ENCODE measurements at places on chromosomes 7 and 10. TPM values are rescaled to one million over a fixed set of nuclear protein-coding genes. Genes with fewer than 3 reads are reported as not detected.

CXCL12 gene
- total RNA-seq = 121 TPM

ANKRD30A gene
- total RNA-seq = not detected

LIPK gene
- total RNA-seq = 1.1 TPM

VPS37D gene
- total RNA-seq = 4.2 TPM

RAMP3 gene
- total RNA-seq = 8.8 TPM

WDR86 gene
- total RNA-seq = 13.1 TPM

GPR141 gene
- total RNA-seq = 1.7 TPM

CPN1 gene
- not detected for total RNA-seq

SLC35B4 gene
- total RNA-seq = 13.8 TPM

TRPV5 gene
- 0.21 TPM for total RNA-seq

DNA sequence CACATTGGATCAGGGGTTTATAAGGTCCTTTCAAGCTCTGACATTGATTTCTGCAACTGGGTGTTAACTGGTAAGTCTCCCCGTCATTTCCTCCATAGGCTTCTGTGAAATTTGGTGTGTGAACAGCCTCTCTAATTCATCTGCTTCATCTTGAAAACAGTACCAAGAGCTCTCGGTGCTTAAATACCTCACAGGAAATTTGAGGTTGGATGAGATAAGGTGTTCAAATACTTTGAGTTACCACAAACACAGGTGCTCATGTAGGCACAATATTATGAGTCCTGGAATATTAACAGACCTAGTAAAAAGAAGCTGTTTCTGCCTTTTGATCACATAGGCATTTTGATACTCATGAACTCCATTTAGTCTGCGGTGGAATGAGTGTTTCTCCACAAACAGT is 85.2 kb downstream of the RTKN2 start:
- DNase-seq = no peak

DNA sequence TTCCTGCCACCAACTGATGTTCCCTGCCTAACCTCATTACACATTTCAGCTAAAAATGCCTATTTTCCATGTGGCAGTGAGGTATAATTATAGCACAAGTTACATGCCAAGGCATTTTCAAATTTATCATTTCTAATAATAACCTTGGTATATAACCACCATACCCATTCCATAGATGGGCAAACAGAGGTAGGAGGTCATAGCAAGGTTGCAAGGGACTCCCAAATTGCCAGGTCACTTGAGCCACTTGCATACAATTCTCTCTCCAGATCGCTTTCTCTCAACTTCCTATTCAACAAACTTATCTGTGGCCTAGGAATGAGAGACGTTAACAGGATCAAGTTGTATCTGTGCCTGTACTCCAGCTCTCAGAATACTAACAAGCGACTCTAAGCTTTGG is 108.3 kb downstream of the ATXN7L1 start:
- DNase-seq = no peak

GRCh38 chr7:151210087-151210854 is at the start of gene H2BK1:
TSS of gene H2BK1 (minus strand) at chr7:151210488. CDS start at chr7:151210318, 170 bp downstream.
- no peak for DNase-seq

GRCh38 chr7:288671-289101 is 1.3 kb upstream of the FOXL3 start:
- DNase-seq = no peak

GRCh38 chr10:45505311-45505710 is 131.3 kb downstream of the ALOX5 start:
- peak; percentile 2 for DNase-seq

DNA sequence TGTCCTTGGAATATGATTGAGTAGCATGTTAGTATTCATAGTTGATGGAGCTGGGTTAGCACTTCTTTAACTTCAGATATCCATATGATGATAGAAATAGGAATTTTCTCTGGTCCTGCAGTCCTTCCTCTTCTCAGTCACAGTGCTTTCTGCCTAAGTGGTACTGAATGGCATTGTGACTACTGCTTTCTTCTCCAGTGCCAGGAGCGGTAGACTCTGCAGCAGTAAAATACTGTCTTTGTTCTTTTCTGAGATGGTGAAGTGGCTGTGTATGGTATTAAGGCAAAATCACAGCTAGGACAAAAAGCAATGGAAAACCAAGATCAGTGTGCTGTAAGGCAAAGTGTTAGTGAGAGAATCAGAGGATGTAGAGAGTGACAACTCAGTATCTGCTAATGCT is 46.6 kb downstream of the C1GALT1 start:
- no peak for DNase-seq

GRCh38 chr7:150939466-150939865 is 38.7 kb downstream of the KCNH2 start:
- DNase-seq = no peak

GRCh38 chr10:77582710-77583115 is 54.9 kb downstream of the KCNMA1 start:
- DNase-seq = no peak

DNA sequence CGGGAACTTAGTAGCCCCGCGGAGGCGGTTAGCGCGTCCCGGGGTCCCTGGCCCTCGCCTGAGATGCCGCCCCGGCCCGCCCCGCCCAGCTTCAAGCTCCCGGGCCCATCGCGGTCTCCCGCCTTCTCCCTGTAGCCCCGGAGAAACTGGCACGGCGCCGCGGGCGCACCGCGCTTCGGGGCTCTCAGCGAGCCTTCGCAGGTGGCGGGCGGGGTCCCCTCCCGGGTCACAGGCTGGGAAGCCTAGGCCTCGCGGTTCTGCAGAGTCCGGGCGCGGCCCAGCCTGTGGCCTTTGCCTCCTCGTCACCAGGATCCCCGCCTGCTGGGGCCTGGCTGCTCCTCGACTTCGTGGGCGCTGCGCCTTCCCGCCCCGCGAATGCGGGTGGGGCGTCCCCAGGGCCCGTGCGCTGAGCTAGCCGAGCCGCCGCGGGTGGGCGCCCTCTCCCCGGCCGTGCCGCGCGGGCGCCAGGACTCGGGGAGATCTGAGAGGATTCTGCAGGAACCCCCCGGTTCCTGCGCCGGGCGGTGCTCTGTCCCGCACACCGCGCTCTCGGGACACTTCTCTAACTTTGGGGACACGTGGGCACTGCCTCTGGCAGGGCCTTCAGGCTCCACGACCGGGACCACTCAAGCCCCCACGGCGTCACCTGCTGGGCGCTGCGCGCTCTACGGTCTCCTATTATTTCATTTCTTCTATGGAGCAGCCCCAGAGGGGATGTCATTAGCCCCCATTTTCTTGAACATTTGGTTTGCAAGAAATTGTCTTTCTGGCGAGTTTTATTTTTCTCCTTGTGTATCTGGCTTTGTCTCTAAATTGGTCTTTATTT is 682 bp upstream of the RGS10 start:
- DNase-seq = peak; percentile 77

- no peak for DNase-seq
Observed at GRCh38 chr7:132424821-132425724, 151.2 kb downstream of the PLXNA4 start.

DNA sequence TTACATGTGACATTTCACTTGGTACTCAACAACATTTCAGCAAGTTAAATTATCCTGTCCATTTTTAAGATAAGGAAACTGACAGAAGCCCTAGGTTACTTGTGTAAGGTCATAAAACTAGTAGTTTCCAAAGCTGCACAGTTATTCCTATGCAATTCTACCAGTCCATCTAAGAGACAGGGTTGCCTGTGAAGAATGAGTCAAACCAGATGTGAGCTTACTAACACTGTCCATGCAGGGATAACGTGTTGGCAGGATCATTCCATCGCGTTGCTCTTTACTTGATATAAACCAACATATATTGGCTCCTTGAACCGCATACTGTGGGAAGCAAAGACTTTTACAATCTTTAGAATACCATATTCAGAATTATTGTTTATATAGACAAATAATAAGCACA is 280.9 kb upstream of the HGF start:
- DNase-seq = no peak

GRCh38 chr10:84339025-84339424 is 10.6 kb downstream of the CCSER2 start:
- DNase-seq = no peak

GRCh38 chr7:16409777-16410176 is 11.6 kb downstream of the CRPPA start:
- DNase-seq = no peak

- DNase-seq = no peak
Observed at GRCh38 chr7:25780904-25781303, 371.1 kb upstream of the NFE2L3 start.

DNA sequence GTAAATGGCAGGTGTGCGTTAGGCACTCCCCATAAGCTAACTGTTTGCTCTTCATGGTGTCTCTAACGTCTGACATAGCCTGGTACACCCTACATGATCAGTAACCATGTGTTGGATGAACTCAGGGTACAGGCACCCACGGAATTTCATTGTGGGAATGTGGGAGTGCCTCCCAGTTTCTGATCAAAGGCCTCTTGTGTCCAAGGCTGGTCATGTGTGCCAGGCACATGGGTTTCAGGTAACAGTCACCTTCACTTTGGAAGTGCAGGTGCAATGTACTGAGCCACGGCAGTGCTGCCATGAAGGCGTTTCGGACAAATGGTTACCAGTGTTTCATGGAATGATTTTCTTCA is 298.3 kb downstream of the DNAJB6 start:
- no peak for DNase-seq

GRCh38 chr7:45461026-45461425 is 113.1 kb upstream of the ADCY1 start:
- DNase-seq = no peak

DNA sequence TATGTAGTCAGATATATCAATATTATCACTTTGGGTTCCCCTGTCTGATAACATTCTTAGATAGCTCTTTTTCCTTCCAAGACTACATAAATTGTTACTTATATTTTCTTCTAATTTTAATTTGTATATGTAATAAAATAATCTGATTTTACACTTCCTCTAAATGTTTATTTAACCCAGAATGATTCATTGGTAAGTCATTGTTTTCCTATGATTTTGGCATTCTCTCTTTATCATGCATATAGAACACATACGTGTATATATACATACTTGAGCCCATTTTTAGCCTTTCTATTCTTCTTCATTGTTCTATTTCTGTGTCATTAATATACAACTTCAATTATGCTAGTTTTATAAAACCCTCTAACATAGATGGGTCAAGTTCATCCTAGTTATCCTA is 16.6 kb downstream of the SFTPD start:
- DNase-seq = no peak

DNA sequence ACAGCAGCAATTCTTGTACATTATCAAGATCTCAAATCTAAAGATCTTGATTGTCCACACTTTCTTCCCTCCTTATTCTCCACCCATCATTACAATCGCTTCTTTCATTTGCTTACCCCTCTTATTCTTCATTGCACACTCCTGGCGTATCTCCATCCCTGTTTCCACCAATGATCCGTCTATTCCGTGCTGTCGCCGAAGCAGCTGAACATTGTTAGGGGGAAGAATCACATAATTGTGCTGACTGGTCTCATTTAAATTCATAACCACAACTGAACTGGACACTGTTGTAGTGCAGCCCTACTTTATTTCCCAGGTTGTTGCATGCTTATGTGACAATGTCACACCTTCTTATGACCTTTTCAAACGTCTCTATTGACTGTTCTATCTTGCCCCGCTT is 18.9 kb upstream of the NRP1 start:
- DNase-seq = no peak

- no peak for DNase-seq
Observed at GRCh38 chr7:52723606-52724005, 311.8 kb upstream of the POM121L12 start.

DNA sequence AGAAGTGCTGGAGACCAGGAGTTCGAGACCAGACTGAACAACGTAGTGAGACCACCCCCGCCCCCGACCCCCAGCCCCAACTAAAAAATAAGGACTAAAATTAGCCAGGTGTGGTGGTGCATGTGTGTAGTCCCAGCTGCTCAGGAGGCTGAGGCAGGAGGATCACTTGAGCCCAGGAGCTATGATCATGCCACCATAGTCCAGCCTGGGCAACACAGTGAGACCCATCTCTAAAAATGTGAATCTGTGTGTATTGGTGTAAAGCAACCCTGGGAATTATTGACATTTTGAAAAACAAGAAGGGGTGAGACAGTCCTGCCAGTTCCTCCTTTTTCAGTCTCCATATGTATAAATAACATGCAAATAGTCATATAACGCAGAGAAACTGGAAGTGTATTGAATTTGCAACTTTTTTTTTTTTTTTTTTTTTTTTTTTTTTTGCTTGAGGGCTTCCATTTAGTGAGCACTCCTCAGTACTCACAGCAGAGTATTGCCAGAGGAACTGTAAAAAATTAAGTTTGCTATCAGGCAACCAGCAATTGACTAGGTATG is 3.4 kb upstream of the ITGB1 start:
- no peak for DNase-seq

GRCh38 chr7:85160223-85160622 is 26.6 kb downstream of the SEMA3D start:
- no peak for DNase-seq

- no peak for DNase-seq
Observed at GRCh38 chr10:132311338-132311939, 3.7 kb upstream of the STK32C start.

DNA sequence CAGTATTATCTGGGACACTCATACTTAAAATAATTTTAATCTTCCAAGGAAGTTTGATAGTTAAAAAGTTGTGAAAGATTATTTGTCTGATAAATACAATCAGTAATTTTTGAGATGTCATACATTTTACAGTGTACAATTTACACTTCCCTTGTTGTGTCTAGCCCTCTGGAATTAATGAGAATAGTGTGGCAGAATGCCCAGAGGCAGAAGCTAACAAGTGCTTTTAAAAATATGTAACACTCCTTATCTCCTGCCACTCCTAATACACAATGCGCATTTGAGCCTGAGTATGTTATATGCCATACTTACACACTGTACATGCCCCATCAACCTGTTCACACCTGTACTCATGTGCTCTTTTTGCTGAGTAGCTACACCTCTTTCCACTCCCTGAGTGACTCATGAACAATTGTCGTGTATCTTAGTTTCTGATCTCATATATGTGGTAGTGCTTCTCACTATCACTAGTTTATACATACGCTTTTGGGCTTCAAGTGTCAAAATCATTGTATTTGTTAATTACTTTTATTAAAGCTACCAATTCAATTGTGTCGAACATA is 106.9 kb upstream of the GNAI1 start:
- no peak for DNase-seq

DNA sequence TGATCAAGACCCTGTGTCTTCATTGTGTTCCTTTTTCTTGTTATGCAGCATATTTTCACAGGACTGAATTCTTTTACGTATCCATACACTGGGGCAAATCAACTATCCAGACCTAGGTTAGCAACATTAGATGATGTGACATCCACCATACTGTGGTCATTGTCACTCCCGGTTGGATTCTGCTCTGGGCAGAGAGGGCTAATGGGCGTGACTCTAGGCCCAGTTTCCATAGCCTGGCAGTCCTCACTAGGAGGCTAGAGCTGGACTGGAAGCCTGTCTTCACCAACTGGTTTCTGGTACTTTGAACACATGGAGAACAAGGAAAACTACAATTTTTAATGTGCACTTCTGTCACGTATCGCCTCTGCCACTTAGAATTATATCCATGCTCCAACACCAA is 25.2 kb downstream of the AKR1E2 start:
- DNase-seq = no peak

DNA sequence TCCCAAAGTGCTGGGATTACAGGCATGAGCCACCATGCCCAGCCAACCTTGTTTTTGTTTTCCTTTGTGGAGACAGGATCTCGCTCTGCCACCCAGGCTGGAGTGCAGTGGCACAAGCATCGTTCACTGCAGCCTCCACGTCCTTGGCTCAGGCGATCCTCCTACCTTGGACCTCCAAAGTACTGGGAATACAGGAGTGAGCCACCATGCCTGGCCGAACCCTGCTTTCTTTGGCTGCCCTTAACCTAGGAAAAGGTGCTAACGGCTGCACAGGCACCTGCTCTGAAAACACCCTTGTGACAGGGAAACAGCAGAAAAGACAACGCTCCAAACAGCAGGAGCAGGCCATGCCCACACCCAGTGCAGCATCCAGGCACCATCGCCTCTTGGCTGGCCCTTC is 71.9 kb downstream of the OAT start:
- DNase-seq = no peak
